Activated CD4-positive, alpha-beta T cell treated with anti-CD3 and anti-CD28 coated beads, Interleukin-2, amount 10 ng/mL, durations not matched to agents 7 days and 5 days (primary cell): ENCODE measurements at places on chromosomes 11 and 22. TPM values are rescaled to one million over a fixed set of nuclear protein-coding genes. Genes with fewer than 3 reads are reported as not detected.

Gene P2RY6
- total RNA-seq: not detected

Gene PNPLA5
- not detected for total RNA-seq

Gene MMP12
- total RNA-seq: not detected

Gene PKNOX2
- not detected for total RNA-seq

Gene RAB3IL1
- not detected for total RNA-seq

Gene PPM1F
- 20.4 TPM for total RNA-seq

Gene FAR1
- 56.0 TPM for total RNA-seq

Gene UPK3A
- not detected for total RNA-seq

Gene OR4C16
- not detected for total RNA-seq

Gene APOBEC3A
- total RNA-seq: not detected

Gene POTEH
- not detected for total RNA-seq

Gene RASL10A
- 0.37 TPM for total RNA-seq

Gene DRAP1
- 190 TPM for total RNA-seq

Gene DAGLA
- 0.45 TPM for total RNA-seq

Gene OR52E8
- total RNA-seq: not detected

Gene ENTHD1
- 0.07 TPM for total RNA-seq

Gene NRGN
- 11.6 TPM for total RNA-seq

Gene C11orf21
- total RNA-seq: 66.4 TPM

Gene HOATZ
- not detected for total RNA-seq

Gene CYP2D6
- total RNA-seq: 5.0 TPM

Gene OTOG
- not detected for total RNA-seq

Gene MYRF
- total RNA-seq: 1.1 TPM

Gene IFITM1
- total RNA-seq: 1,306 TPM

Gene DYNC2H1
- 0.92 TPM for total RNA-seq

Gene CYTH4
- 110 TPM for total RNA-seq

Gene ADAMTS15
- total RNA-seq: 0.05 TPM

Gene CRYBA4
- not detected for total RNA-seq

Gene MORC2
- 49.4 TPM for total RNA-seq

Gene MIOX
- total RNA-seq: 0.23 TPM

Gene TEAD1
- 0.12 TPM for total RNA-seq

Gene CNGA4
- not detected for total RNA-seq

Gene MS4A3
- total RNA-seq: not detected

Gene SCGB1D2
- total RNA-seq: not detected

Gene ISX
- total RNA-seq: not detected

Gene TRIM34
- total RNA-seq: 13.9 TPM

Gene OR2D2
- not detected for total RNA-seq

Gene MMP7
- total RNA-seq: not detected

Gene TMEM9B
- total RNA-seq: 27.7 TPM

Gene CBLIF
- not detected for total RNA-seq

Gene ZFTA
- total RNA-seq: 1.1 TPM

Gene CEND1
- total RNA-seq: 0.60 TPM

Gene DCHS1
- total RNA-seq: 0.35 TPM

Gene NRIP3
- total RNA-seq: 0.62 TPM

Gene APOL5
- not detected for total RNA-seq

Gene SMC1B
- 0.58 TPM for total RNA-seq

Gene H19
- total RNA-seq: not detected

Gene FOLR1
- total RNA-seq: not detected

Gene SNAP29
- total RNA-seq: 29.6 TPM

Gene KRTAP5-11
- total RNA-seq: not detected

Gene TPH1
- total RNA-seq: 0.35 TPM

Gene UBQLN3
- total RNA-seq: not detected

Gene GAB4
- not detected for total RNA-seq
